NCI-H2081 (cell line): ENCODE measurements at places on chromosomes 11 and 22.

GRCh38 chr22:28831140-28832072, 31.0 kb upstream of the XBP1 start:
- no peak for DNase-seq

- no peak for DNase-seq
Observed at GRCh38 chr11:91860661-91861060, 364.0 kb upstream of the FAT3 start.

DNA sequence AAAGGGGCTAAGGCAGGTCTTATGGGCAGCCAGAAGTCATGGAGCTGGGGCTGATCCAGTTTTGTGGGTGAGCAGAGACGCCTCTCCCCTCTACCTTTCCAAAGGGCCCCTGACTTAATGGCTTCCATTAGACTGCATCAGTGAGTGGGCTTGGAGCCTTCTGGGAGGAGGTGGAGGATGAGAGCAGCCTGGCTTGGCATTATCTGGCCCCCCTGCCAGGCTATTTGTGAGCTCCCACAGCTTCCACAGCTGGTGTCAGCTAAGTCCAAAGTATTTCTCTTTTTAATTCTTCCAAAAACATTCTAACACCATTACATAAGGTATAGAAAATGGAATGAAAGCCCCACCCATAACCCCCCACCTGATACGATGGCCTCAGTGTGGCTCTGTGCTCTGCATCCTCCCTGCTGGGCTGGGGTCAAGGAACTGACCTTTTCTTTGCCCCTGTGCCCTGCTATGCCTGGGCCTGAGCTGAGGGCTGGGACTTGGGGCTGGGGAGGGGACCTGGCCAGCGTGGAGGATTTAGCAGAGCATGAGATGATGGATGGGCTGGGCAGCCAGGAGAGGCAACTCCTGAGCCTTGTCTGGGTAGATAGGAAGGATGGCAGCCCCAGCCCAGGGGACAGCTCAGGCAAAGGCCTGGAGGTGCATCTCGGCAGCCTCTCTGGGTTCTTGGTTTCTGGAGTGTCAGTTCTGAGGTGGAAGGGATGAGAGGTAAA, 4.0 kb downstream of the AIFM3 start:
- DNase-seq: no peak

GRCh38 chr11:7246179-7246578, 5.5 kb upstream of the SYT9 start:
- no peak for DNase-seq

GRCh38 chr11:48074425-48075181, 94.2 kb downstream of the PTPRJ start:
- no peak for DNase-seq

DNA sequence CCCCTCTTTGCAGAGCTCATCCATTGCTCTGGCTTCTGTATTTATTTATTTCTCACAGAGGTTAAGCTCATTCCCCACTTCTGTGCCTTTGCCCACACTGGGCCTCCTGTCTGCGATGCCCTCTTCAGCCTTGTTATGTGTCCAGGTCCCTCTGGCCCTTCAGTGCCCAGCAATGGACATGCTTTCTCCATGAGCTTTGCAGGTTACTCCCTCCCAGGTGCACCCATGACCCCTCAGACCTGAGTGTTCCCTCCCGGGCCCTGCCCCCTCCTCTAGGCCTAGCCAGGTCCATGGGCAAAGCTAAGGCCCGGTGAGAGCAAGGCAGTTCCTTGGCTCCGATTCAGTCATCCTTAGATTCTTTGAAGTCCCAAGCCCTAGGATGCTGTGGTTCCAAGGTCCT, 17.5 kb upstream of the ARHGEF17 start:
- no peak for DNase-seq

GRCh38 chr22:28505416-28506149, 174.1 kb downstream of the TTC28 start:
- no peak for DNase-seq

GRCh38 chr11:104549019-104549418, 349.2 kb downstream of the CASP12 start:
- DNase-seq: no peak

GRCh38 chr22:23520863-23521440, 59.1 kb downstream of the IGLL1 start:
- DNase-seq: no peak

DNA sequence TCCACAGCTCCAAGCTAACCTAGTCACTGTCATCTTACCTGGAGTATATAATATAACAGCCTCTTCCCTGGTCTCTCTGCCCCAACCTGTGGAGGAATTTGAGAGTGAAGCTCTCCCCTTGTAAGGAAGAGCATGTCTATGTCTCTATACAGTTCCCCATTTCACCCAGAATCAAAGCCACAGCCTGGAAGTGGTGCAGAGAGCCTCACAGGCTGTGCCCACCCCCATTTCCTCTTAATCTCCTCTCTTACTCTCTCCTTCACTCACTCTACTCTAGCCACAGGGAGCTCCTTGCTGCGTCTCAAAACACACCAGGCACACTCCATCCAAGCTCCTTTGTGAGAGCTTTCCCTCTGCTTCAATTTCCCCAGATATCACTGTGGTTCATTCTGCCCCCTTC, 302.5 kb upstream of the ISX start:
- DNase-seq: no peak

DNA sequence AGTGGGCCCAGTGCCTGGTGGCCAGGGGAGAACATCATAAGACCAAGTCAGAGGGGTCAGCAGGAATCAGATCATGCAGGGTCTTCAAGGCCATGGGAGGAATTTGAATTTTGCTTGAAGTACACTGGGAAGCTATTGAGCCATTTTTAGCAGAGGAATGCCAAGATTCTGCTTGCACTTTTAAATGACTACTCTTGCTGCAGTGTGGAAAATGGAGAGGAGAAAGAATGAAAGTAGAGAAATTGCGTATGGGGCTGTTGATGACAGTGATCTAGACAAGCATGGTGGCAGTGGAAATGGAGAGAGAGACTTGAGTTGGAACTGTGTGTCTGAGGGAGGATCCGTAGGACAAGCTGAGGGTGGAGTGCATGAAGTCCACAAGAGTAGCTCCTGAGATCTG, 128.1 kb downstream of the WNT7B start:
- DNase-seq: no peak

DNA sequence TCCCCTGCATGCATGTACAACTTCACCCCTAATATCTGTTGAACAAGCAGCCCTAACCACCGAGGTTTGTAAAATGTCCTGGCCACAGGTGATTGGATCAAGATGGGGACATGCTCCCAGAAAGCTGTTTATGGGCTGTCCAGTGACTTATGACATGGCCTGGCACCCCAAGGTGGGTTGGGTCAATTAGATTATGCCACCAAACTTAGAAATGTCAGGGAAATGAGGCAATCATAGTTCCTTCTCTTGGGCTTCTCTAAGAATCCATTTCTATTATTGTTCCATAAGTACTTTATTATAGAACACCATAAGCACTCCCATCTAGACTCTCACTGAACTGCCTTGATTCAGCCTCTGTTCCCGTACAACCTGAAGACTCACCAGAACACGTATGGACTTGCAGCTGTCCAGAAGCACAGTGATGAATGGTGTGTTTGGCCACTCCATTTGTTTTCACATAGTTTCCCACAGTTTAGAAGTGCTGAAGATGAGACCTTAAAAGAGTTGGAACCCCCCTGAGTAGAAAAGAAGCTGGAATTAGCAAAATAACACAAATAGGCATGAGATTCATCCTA, 45.5 kb upstream of the OLFML1 start:
- DNase-seq: no peak

DNA sequence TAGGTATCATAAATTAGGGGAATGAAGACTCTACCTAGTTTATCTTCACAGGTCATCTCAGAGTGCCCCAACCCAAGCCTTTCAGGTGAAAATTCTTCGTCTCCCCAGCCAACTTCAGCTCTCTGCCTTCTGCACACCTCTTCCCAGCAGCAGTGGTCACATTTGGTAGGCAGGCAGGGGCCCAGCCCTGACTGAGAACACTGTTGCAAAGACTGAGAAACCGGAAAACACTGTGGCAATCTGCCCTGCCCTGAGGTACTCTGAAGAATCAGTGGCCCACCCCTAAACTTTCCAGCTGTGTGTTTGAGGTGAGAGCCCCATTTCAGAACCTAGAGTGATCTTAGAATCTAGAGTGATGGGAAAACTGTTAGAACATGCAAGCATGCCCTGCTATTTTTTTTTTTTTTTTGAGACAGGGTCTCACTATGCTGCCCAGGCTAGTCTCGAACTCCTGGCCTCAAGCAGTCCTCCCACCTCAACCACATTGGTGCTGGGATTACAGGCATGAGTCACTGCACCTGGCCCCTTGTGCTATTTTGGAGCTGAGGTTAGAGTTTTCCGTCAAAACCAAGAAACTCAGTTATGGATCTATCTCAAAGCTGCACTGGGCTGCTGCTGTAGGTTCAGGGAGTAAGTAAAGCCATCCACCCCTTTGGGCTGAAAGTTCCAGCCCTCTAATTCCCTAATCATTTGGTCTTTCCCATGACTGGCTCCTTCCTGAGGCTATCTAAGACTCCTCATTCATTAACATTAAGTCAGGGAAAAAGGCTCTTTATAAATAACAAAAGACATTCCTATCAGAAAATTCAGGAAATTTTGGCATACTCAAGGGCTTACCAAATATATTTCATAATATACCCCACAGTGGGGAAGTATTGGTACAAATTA, 1.7 kb upstream of the LDHA start:
- no peak for DNase-seq

DNA sequence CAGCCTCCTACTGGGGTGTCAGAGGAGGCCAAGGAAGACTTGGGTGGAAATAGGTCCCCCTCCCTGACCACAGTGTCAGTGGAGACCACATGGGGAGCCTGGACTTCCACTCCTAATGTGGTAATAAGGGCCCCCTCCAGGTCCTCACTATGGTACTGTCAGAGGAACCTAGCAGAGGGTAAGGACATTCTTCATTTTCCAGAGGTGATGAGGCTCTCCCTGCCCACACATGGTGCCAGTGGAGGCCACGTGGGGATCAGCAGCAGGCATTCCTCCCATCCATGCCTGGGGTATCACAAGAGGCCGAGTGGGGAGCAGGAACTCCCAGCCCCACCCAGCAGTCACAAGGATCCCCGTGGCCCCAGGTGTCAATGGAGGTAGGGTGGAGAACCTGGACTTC, 6.5 kb upstream of the CLDN5 start:
- DNase-seq: no peak

GRCh38 chr11:102683277-102683676, 22.3 kb downstream of the MMP27 start:
- no peak for DNase-seq

GRCh38 chr11:4862447-4863236, 13.6 kb upstream of the OR51S1 start:
- DNase-seq: no peak

GRCh38 chr11:92751594-92751993, 217.9 kb upstream of the MTNR1B start:
- DNase-seq: no peak

DNA sequence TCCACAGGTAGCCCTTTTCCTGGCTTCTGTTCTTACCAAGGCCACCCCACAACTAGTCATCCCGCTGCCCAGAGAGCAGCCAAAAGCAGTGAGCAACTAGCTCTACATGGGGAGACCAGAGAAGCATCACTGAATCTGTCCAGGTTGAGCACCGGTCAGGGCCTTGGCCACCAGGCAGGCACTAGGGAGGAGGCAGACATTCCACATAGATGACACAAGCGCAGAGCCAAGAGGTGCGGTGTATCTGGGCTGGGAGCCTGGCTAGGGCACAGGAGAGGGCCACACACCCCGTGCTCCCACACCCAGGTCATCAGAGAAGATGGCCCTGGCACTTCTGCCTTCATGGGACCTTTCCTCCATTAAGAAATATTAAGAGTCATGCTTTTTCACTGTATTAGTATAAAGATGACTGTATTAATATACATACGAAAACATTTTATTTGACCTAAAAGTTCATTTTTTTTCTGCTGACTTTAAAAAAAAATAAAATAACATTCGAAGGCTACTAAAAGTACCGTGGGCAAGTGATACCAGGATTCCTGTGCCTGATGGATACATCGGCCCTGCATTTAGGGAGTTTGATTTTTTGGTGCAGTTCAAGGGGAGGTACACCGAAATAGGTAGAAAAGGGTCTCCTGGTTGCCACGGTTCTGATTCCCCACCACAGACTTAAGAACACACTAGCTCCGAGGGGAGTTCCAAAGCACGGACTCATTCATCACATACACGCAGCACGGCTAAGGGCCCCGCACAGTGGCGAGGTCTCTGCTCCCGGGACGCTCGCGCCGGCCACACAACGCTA, 1.2 kb downstream of the DGCR2 start:
- DNase-seq: no peak

- DNase-seq: no peak
Observed at GRCh38 chr11:19242179-19242932, 1.6 kb upstream of the E2F8 start.

DNA sequence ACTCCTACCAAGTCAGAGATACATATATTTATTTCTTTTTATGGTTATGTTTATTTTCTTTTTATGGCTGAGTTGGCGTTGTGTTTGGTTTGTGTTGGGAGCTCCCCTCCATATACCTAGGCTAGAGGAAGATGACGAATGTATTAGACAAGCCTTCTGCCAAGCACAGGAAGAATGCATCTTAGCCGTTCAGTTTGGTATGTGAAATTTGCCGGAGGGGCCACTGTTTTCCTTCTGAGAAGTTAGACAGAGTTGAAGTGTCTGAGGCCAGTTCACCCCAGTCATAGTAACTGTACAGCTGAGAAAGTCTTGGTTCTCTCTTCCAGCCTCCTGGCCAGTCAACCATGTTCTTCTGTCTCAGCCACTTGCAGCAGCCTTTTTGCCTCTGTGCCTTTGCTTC, 29.8 kb downstream of the TEAD1 start:
- DNase-seq: no peak

DNA sequence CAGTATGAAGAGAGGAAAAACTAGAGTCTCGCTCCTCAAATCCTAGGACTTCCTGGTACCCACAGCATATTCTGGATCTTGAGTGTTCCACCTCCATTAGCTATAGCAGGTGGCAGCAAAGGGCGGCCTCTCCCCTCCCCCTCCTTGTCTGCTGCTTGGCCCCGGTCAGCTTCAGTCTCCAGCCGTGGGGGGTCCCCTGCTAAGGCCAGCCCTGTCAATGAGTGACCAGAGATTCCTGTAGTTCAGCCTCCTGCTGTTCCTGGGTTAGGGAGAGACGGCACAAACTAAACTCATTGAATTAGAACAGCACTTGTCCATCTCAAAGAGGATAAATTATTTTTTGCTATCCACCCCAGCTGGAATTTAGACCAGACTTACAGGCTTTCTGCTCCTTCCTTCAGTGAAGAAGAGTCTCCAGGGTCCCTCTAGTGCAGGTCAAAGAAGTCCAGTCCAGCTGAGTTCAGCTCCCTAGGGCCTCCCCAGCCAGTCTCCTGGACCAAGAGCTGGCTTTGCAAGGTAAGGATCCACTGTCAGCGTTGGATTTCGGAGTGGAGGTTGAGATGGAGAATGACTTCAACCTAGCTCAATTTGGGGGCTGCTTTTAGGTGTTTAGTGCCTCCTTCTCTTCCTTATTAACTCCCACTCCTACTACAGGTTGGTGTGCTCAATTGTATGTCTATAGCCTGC, 1.1 kb upstream of the PHLDB1 start:
- no peak for DNase-seq

- DNase-seq: no peak
Observed at GRCh38 chr11:83782329-83782728, 496.2 kb upstream of the CCDC90B start.

- DNase-seq: no peak
Observed at GRCh38 chr11:67366546-67366945, 6.9 kb downstream of the CLCF1 start.

- DNase-seq: no peak
Observed at GRCh38 chr11:76559346-76559745, 111.2 kb downstream of the LRRC32 start.
